Left renal cortex interstitium (tissue), 4 donors: ENCODE measurements at places on chromosomes 4 and X.
A peak's percentile ranks its signal among the peaks of the same experiment; 100 is the strongest.

DNA sequence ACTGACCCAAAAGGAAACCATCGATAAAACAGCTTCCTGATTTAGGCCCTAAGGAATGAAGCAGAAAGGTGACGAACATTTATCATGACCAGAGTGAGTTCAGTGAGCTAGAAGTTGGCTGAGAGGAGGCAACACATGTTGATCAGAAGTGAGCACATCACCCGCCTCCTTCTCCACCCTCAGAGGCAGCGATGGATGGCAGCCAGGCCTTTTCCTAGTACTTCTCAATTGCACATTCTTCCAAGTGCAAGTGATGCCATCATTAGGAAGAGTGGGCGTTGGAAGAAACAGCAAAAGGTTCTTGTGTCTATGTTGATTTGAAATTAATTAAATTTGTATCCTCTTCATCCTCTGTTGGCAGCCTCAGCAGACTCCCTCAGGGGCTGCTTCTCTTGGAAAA, 51.7 kb downstream of the TMEM154 start:
- DNase-seq, result no peak

GRCh38 chr4:79652232-79652631, 244.2 kb upstream of the GK2 start:
- DNase-seq, result no peak

DNA sequence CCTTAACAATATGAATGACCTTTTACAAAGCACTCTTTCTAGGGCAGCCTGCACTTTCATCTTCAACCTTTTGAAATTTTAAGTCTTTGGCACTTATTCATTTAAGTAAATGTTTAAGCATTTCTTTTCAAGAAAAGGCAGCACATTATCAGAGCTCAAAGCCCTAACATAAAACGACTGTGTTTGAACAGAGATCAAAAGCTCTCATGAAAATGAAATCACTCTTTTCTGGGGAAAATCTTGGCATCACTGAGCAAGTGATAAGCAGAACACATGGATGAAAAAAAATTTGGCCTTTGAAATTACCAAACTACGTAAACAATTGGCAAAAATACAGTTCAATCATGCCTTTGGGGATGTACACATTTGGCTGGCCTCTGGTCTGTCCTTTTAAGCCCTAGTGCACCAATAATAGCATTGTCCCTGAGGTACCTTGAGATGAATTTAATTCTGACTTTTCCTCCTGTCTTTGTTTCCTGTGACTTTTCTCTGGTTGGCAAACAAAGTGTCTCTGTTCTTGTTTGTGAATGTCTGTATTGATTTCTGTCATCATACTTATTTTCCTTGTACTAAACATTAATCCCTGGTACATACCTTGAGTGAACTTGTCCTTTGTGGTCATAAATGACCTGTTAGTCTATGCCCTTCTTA, 12.9 kb upstream of the ODAM start:
- no peak for DNase-seq

- no peak for DNase-seq
Measured at GRCh38 chr4:32192363-32192762, 1472.2 kb downstream of the PCDH7 start.

GRCh38 chr4:147516133-147516532, 35.2 kb downstream of the EDNRA start:
- DNase-seq, result no peak

- DNase-seq, result no peak
Measured at GRCh38 chr4:83490876-83491450, 6.1 kb upstream of the ABRAXAS1 start.

- DNase-seq, result no peak
Measured at GRCh38 chrX:12349201-12349600, 210.9 kb downstream of the FRMPD4 start.

DNA sequence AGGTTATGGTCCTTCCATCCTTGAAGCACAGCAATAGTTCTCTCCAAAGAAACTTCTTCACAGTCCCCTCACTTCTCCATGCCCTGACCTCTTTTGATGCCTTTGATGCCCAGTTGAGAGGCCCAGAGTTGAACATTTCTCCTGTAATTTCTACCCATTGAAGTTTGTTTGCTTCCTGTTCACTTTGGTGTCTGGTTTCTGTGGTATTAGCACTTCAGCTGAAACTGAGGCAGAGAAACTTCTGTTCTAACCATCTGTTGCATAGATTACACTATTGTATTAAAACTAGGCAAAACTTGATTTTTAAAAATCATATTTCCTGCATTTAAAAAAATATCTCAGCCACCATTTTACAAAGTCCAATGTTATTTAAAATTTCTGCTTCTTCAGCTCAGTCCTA, 89.8 kb upstream of the ADGRG2 start:
- no peak for DNase-seq

GRCh38 chrX:9693307-9694001, 72.2 kb downstream of the GPR143 start:
- DNase-seq, result no peak

GRCh38 chr4:38800366-38800765, 4.2 kb downstream of the TLR1 start:
- no peak for DNase-seq

DNA sequence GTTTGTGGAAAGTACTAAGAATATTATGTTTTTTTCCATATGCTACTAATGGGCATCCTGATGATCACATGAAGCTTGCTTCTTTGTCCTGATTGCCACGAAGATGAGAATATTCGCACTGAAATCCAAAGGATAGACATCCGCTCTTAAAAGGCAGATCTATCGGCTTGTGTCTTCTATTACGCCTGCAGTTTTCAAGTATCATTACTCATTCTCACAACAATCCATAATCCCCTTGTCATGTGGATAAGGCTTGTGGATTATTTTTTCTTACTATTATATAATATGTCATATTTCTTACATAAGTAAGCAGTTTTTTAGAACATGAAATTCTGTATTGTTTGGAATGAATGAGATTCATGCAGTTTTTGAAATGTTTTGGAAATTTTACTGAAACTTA, 62.8 kb downstream of the KCNIP4 start:
- DNase-seq, result no peak

DNA sequence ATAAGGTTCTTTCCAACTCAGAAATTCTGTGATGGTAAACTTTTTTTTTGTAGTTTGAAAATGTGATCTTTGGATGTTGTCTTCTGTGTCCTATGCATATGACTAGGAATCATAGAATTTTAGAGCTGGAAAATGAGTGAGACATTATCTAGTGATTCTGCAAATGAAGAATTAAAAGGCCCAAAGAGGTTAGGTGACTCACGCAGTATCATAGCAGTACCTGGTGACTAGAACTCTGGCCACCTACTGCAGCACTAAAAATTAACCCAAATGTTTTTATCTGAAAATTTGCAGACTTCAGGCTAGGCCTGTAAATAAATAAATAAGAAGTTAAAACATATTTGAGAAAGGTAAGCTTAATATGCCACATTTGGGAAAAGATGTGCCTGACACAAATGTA, 52.8 kb downstream of the NFKB1 start:
- DNase-seq, result no peak

DNA sequence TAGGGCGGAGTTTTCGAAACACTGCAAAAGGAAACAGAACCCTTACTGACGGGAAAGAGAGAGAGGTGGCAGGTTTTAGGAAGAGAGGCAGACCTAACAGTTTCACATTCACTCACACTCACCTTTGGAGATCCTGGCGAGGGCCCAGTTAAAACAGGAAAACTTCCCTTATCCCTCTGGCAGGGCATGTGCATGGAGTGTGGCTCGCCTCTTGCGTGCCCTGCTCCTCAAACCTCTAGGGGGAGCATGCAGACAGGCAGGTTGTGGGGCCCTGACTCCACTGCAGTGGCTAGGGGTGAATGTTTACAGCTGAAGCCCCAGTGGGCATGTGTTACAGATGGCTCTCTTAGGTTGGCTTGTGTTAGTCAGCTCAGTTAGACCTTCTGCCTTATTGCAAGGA, 451.5 kb downstream of the UBE2NL start:
- DNase-seq, result no peak

DNA sequence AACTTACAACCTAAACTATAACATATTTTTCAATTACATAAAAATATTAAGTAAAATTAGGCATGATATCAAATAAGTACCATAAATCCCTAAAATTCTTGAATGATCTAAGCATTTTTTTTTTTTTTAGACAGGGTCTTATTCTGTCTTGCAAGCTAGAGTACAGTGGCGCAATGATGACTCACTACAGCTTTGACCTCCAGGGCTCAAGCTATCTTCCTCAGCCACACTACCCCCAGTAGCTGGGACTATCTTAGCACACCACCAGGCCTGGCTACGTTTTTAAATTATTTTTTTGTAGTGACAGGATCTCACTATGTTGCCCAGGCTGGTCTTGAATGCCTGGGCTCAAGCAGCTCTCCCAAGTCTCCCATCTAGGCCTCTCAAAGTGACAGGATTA, 1042.3 kb downstream of the FSTL5 start:
- DNase-seq, result no peak

- no peak for DNase-seq
Measured at GRCh38 chrX:31670245-31670644, 598.4 kb upstream of the FTHL17 start.

GRCh38 chr4:26150948-26151347, 169.9 kb upstream of the RBPJ start:
- no peak for DNase-seq

DNA sequence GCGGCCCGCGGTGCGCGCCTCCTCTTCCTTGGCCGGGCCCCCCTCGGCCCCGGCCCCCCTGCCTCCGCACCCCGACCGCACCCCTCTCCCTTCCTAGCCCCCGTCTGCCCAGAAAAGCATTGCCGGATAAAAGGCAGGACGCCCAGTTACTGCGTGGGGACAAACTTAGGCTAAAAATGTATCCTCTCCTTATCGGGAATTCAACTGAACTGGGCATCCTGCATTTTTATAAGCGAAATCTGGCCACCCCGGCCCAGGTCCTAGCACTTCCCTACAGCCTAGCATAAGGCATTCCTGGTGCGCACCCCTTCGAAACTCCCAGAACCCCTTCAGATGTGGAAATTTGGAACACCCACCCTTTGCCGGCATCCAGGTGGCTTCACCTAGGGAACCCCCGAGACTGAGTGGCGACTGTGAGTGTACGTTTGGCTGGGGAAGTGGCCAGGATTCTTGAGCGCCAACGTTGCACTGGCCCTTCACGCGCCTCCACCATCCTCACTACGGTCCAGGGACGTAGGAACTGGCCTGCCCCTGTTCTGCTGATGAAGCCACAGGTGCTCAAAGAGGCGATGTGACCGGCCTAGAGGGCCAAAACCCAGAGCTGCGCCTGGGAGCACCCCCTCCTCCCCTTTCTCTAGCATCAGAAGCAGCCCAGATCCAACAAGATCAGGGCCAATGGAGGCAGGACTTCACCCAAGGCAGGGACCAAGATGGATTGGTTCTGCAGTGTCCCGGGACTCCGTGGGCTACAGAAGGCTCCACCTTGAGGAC, 5.7 kb upstream of the RNF4 start:
- no peak for DNase-seq

DNA sequence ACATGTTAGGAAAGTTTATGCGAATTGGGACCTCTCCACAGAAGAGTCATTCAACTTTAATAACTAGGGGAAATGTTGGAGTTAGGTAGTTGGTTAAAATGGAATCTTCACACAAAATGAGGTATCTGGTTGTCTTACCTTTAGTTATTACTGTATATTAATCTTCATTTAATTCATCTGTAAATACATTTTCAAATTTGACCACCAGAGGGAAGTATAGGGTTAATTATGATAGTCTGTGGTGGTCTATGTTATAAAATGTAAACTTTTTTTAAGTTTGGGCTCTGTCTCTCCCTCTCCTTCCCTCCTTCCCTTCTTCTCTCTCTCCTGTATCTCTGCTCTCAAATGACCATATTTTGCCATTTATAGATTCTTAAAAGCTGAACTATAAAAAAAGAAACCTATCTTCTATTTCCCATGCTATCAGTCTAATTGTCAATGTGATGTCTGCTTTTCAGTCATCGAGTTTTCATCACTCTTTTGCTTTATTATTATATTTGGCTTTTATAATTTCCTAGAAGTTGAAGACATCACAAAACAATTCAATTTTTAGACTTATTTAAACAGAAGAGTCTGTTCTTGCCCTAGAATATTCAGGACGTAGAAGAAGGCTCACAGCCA, 49.8 kb downstream of the TMEM144 start:
- no peak for DNase-seq

GRCh38 chr4:742742-743311, 37.2 kb downstream of the PCGF3 start:
- DNase-seq, result no peak

DNA sequence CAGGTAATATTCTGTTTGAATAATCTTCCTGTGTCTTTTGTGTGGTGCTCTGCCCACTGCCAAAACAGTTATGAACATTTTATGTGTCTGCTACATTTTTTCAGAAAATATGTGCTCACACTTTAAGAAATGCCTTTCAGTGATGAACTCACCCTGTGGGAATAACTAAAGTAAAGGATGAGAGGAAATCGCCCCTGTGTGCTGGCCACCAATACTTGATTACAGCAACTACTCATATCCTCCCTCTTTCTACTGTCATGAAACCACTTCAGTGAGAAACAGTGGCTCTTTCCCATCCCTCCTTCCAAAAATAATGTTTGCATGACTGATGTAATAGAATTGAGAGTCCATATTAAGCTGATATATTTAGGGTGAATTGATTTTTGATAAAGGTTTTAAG, 900.9 kb downstream of the RAB28 start:
- no peak for DNase-seq

DNA sequence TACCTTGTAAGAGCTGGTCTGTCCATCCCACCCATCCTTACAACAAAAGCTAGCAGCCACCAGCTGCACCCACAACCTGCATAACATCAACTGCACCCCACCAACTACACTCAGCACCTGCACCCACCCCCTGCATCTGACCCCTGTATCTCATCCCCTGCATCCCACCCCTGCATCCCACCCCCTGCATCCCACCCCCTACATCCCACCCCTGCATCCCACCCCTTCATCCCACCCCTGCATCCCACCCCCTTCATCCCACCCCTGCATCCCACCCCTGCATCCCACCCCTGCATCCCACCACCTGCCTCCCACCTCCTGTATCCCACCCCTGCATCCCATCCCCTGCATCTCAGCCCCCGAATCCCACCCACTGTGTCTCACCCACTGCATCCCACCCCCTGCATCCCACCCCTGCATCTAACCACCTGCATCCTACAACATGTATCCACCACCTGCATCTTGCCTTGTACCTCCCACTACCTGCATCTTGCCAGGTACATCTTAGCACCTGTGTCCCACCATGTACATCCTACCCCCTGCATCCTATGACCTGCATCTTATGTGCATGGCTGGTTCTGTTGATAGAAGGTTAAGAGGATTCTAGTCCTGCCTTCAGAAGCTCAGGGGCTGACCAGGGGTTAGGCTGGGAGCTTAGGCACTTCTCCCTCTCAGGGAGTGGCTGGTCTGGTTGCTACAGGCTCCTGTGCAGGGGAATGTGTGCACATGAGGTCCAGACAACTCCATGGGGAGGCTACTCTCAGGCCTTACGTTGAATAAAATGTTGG, 9.4 kb downstream of the TMEM271 start:
- DNase-seq, result no peak

GRCh38 chr4:134544303-134544770, 342.7 kb upstream of the PABPC4L start:
- peak; percentile 63 for DNase-seq

GRCh38 chrX:38276089-38276488, 51.2 kb downstream of the RPGR start:
- no peak for DNase-seq

GRCh38 chrX:133947996-133948395, 37.4 kb downstream of the GPC3 start:
- no peak for DNase-seq

GRCh38 chrX:110531873-110532580, 173.4 kb downstream of the RTL9 start:
- no peak for DNase-seq

GRCh38 chrX:28312965-28313364, 274.3 kb upstream of the IL1RAPL1 start:
- DNase-seq, result no peak
